ENCODE measurements at places on chromosomes 1 and 21.
A peak's percentile ranks its signal among the peaks of the same experiment; 100 is the strongest.

- no peak for DNase-seq
These were observed 21.1 kb downstream of the ARHGEF19 start for GRCh38 chr1:16191309-16191708.

- peak; percentile 20 for DNase-seq
These were observed 629 bp downstream of the PGD start for GRCh38 chr1:10399444-10399941.

- DNase-seq = no peak
These were observed 33.5 kb downstream of the DMAP1 start for GRCh38 chr1:44246806-44247205.

DNA sequence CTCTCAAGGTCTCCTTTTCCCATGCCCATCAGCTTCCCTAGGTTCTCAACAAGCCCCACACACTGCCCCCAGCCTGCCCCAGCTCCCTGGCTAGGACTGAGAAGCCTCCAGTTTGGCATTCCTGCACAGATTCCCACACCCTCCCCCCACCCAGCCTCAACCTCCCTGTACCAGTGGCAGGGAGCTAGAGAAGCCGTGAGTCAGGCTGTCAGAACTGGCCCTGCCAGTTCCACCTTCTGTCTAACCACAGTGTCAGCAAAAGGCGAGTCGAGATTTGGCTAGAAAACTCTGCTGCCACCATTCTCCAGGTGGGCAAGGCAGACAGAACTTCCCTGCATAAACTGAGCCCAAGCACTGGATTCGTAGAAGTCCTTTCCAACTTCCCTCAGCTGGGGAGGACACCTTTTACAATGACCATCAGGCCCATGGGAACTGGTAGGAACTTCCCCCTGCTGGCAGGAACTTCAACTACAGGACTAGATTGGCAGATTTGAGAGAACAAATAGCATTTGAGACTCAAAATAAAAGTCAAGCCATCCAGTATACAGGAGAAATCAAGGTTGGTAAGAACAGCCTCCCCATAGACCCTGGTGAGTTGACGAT lies 31.0 kb downstream of the TNNT2 start:
- no peak for DNase-seq

GRCh38 chr1:214259353-214259977 lies 21.5 kb upstream of the SMYD2 start:
- DNase-seq = no peak

DNA sequence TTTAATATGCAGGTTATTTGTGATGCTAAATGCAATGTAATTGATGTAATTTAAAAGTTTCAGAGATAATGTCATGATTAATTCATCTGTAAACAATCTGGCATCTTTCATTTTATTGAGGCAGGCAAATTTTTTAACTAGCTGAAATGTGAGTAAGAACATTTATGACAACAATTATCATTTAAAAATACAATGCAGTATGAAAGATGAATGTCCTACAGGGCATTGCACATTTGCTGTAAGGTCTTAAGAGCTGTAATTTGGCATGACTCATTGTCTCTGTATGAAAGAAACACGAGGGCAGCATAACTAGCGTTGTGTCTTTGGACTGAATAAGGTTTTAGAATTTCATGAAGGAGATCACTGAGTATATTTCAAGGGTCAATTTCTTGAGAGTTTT lies 642.8 kb downstream of the PLA2G4A start:
- DNase-seq = no peak

GRCh38 chr1:116368241-116368640 lies 4.8 kb upstream of the ATP1A1 start:
- no peak for DNase-seq

DNA sequence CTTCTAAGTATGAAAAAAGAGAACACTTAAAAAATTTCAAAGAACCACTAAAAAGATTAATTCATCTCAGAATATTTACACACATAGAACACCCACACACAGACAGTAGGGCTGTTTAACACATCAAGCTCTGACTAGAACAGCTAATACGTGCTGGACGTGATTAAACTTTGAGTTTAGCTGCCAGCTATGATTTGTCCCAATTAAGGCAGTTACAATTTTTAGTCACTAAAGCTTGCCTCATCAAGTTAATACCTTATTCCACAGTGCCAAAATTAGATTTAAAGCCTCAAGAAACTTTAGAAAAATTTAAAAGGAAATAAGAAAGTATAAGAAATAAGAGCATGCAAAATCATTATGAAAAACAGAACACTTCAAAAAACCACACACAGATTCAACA lies 18.9 kb downstream of the SLC16A1 start:
- DNase-seq = no peak

- DNase-seq = no peak
These were observed 5.1 kb downstream of the PAFAH2 start for GRCh38 chr1:25992689-25993171.

GRCh38 chr1:106747791-106748190 lies 308.7 kb upstream of the PRMT6 start:
- no peak for DNase-seq

- DNase-seq = no peak
These were observed 22.3 kb downstream of the PPFIA4 start for GRCh38 chr1:203048555-203049051.

DNA sequence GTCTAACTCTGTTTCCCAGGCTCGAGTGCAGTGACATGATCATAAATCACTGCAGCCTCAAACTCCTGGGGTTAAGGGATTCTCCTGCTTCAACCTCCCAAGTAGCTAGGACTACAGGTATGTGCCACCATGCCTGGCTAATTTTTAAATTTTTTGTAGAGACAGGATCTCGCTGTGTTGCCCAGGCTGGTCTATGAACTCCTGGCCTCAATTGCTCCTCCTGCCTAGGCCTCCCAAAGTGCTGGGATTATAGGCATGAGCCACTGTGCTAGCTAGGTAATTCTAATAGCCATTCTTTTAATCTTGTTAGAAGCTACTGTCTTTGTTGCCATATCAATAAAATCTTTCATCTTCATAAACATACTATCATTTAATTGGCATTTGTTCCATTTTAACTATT lies 13.8 kb upstream of the MAST2 start:
- DNase-seq = no peak
